ENCODE measurements at places on chromosomes 13 and 19.

GRCh38 chr19:31979362-31979761 lies 366.0 kb upstream of the ZNF507 start:
- DNase-seq, result no peak

- no peak for DNase-seq
Measured at GRCh38 chr13:74128156-74128767, 5.9 kb downstream of the KLF12 start.

DNA sequence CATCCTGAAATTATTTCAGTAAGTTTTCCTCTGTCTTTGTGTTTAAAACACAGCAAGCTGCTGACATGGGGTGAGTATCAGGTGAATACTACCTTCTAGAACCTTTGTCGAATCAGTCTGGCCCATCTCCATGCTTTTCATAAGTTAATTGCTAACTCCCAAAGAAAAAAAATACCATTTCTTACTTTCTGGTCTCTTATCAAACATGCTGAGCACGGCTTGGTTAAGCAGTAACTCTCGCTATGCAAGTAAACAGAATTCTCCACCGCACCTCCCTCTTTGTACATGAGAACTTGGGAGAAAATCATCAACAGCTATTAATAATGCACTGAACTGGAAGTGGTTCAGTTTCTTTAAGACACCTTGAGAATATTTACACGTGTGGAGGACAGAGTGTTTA lies 88.6 kb downstream of the FGF9 start:
- no peak for DNase-seq

- DNase-seq, result no peak
Measured at GRCh38 chr19:16673231-16673630, 12.3 kb downstream of the TMEM38A start.

GRCh38 chr19:28420811-28421550 lies 792.0 kb downstream of the UQCRFS1 start:
- DNase-seq, result no peak

GRCh38 chr13:101654883-101655282 lies 202.4 kb downstream of the ITGBL1 start:
- DNase-seq, result no peak

DNA sequence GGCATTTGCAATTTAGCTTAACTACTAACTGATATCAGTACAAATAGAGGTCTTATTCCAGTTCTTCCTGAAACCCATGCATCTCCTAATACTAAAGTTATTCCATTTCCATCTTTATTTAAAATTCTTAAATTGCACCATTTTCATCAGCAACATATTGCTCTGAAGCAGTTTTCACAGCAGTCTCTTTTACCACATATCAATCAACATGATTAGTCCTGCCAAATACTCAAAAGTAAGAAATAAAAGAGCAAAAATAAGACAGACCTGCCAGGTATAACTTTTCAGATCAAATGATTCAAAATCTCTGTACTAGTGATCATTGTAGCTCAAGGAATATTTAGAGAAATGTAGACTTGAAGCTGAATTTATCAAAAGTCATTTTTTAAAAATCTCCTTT lies 141.7 kb downstream of the SLITRK1 start:
- no peak for DNase-seq

DNA sequence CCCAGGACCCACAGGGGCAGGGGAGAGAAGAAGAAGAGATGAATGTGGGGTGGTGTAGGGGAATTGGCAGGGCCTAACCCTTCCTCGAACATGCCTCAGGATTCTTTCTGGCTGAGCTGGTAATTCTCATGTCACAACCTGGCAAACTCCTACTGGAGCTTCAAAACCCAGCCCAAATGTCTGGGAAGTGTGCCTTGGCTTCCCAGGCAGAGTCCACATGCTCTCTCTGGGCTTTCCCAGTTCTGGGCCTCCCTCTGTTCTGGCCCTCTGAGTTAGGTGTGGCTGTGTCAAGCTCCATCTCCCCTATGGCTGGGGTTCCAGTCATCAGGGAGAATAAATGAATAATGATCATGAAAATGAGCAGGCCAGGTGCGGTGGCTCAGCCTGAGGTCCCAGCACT lies 11.2 kb upstream of the TMEM161A start:
- DNase-seq, result no peak
